ENCODE measurements at places on chromosomes 4 and X. TPM values are rescaled to one million over a fixed set of nuclear protein-coding genes. Genes with fewer than 3 reads are reported as not detected.

Gene RENBP
- polyA plus RNA-seq = 2.6 TPM

- DNase-seq = no peak
These were observed 40.8 kb upstream of the NUDT6 start for GRCh38 chr4:122963216-122963615.

DNA sequence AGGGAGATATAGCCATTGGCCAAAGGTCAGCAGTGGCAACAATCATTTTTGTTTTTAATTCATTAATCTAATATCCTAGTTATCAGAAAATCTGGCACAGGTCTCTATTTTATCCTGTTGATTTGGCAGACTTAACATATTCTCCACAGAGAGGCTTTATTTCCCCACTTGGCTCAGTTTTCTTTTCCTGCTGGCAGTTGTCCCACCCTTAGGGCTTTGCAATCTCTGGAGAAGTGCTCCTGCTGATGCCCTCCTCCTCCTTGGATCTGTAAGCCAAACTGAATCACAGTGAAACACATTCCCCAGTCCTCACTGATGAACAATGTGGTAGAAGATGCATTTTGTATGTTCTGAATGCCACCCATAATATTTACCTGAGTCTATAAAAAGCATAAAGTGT is 889.7 kb downstream of the PDHA2 start:
- DNase-seq = no peak

DNA sequence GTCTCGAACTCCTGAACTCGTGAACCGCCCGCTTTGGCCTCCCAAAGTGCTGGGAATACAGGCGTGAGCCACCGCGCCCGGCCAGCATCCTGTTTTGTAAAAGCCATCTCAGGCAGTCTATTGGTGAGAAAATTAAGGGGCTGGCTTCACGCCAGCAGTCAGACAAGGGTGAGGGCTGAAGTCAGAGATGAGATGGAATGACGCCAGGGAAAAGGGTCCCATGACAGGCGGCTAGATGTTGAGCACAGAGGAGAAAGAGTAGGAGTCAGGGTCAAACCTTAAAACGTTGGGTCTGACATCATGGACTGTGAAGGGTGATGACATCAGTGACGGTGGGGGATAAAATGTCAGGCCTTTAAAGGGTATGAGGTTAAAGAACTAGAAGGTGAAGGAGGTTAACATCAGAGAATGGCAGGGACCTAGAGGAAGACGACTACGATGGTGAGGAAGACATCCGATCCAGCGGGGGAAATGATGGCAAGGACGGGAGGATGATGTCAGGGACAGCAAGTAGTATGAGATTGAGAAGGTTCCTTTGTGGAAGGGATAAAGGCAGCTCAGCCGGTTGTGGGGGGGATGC is 504 bp upstream of the RBM3 start:
- DNase-seq = no peak

Gene PCYT1B
- polyA plus RNA-seq = 6.1 TPM

- DNase-seq = no peak
These were observed 12.6 kb downstream of the BCOR start for GRCh38 chrX:40085102-40085551.

DNA sequence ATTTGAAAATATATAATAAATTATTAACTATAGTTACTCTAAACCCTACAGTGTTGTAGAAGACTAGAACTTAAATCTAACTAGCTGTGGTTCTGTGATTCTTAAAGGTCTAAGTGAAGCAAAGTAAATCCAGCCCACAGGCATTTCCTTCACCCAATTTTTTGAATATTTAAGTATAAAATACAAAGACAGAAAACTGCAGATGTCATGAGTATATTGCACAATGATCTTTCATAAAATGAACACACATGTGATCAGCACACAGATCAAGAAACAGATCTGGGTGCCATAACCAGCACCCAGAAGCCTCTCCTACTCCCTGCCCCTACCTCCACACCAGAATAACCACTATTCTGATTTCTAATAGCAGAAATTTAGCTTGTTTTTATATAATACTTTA is 82.9 kb downstream of the CAMK2D start:
- no peak for DNase-seq

Gene MAGED4B
- 104 TPM for polyA plus RNA-seq

GRCh38 chrX:103488794-103489193 is 30.5 kb downstream of the RAB40A start:
- no peak for DNase-seq

DNA sequence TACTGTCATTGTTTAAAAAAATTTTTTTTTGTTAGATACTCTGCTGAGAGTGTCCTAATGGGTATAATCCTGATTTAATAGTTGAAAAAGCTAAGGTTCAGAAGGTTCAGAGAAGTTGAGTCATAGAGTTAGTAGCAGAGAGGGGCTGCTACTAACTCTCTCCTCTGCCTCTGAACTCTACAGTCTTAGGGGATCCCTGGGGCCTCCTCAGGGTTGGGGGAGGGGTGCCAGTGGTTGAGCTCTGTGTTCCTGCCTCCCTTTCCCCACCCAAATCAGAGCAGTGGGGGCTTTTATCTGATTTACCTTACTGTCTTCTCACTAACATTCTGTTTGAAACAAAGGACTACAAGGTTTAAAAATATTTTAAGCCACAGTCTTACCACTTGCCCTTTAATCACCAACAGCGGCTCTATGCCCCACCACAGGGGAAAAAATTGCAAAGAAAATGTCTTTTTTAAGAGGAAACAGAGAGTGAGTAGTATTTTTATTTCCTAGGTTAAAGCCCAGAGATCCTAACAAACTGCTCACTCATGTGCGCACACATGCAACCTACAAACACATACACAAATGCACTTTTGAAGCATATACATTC is 102.2 kb upstream of the ATP6AP2 start:
- no peak for DNase-seq

DNA sequence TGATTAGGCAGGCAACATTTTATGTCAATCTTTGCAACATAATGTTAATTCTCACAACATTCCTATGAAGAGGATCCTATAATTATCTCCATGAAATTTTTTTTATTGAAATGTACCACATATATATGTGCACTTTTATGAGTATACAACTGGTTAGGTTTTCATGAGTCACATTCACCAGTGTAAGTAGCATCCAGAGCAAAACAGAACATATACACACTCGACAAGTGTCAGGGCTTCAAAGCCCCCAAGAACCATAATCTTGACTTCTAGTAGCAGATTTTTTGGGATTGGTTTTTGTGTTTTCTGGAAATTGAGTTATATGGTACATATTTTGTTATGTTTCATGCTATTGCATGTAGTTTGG is 62.4 kb downstream of the ARHGAP10 start:
- DNase-seq = no peak

Gene ADRA2C
- 23.1 TPM for polyA plus RNA-seq

DNA sequence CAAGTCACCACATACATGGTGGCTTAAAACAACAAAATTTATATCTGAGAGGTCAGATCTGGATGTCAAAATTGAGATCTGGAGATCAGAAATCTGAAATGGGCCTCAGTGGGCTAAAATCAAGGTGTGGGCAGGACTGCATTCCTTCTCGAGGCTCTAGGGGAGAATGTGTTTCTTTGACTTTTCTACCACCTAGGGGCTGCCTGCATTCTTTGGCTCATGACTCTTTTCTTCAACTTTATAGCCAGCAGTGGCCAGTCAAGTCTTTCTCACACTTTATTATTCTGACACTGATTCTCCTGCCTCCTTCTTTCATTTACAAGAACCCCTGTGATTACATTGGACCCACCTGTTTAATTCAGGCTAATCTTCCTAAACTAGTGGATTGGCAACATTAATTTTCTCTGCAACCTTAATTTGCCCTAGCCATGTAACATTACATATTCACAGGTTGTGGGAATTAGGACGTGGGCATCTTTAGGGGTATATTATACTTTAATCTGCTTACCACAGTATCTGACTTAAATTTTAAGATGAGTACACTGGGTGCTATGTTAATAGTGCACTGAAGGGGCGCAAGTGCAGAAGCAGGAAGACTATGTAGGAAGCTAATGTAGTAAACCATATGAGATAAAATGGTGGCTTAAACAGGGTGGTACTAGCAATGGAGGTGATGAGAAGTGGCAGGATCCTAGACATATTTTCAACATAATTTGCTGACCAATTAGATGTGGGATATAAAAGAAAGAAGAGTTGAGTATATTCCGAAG is 188.0 kb downstream of the SLC4A4 start:
- DNase-seq = no peak

DNA sequence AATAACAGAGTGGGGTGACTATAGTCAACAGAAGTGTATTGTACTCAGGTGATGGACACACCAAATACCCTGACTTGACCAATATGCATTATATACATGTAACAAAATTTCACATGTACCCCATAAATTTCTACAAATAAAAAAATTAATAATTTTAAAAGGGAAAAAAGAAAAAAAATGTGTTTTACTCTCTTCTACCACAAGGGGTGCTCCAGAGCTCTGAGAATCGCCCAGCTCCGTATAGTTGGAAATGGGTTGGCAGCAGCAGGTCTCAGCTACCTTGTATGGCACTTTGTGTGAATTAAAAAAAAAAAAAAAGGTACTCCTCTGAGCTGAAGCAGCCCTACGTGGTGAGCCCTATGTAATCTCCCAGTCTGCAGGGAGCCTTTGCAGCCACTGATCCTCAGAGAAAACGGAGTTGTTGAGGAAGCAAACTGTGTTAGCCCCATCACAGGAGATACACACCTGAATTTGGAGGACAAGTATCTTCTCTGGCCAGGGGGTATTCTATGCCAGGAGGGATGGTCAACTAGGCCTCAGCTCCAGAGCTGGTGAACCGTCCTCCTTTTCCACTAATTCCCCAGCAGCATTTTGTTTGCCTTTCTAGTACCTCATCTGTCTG is 17.2 kb upstream of the POLA1 start:
- no peak for DNase-seq

DNA sequence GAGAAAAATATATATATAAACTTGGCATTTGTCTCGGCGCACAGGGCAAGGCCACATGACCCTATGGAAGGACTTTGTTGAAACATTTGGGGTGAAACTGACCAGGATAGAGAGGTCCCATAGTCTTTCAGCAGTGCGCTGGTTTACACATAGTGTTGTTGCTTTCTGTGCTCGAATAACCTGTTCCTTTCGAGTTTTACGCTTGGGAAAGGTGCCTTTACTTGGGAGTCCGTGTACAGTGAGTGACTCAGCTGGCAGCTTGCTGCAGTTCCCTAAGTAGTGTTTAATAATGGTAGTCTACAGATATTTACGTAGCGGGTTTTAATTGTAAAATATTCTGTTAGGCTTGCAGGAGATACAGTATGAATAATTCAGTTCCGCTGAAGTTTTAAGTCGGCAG is 578 bp downstream of the APOOL start:
- DNase-seq = no peak

Gene CCKAR
- not detected for polyA plus RNA-seq

Gene AMOT
- polyA plus RNA-seq = 0.13 TPM

Gene CSAG2
- not detected for polyA plus RNA-seq

GRCh38 chr4:114015444-114015899 is 36.0 kb upstream of the ARSJ start:
- DNase-seq = no peak

Measured in HepG2 (cell line).